ENCODE measurements at places on chromosomes 12 and 14.
A peak's percentile ranks its signal among the peaks of the same experiment; 100 is the strongest.

- no peak for DNase-seq
Observed at GRCh38 chr14:98994561-98994960, 277.4 kb downstream of the BCL11B start.

DNA sequence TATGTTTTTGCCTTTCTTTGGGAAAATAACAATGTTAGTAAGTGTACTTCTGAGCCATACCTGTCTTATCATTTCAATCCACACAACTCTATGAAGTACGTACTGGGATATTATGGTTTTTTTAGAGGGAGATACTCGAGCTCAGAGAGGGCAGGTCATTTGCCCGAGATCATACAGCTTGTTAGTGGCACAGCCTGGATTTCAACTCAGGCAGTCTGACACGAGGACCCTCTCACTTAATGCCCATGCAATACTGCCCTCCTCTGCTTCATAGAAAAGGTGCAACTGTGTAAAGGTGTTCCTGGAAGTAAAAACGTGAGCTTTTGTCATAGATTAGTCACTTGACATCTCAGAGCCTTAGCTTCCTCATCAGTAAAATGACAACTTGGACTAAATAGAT is 128.0 kb downstream of the NDUFA12 start:
- DNase-seq: no peak

GRCh38 chr14:99382781-99383471 is 97.7 kb downstream of the SETD3 start:
- DNase-seq: no peak

GRCh38 chr12:81077329-81077685 is 572 bp upstream of the ACSS3 start:
- no peak for DNase-seq

GRCh38 chr12:58250077-58250476 is 308.7 kb downstream of the ATP23 start:
- DNase-seq: no peak

GRCh38 chr12:32148372-32148771 is 41.7 kb downstream of the BICD1 start:
- DNase-seq: peak; percentile 32

GRCh38 chr12:107436376-107436775 is 249.2 kb upstream of the PWP1 start:
- DNase-seq: no peak

GRCh38 chr14:22978981-22979671 is 3.2 kb downstream of the AJUBA start:
- DNase-seq: no peak

GRCh38 chr12:89023936-89024335 is 328.4 kb downstream of the DUSP6 start:
- DNase-seq: no peak

DNA sequence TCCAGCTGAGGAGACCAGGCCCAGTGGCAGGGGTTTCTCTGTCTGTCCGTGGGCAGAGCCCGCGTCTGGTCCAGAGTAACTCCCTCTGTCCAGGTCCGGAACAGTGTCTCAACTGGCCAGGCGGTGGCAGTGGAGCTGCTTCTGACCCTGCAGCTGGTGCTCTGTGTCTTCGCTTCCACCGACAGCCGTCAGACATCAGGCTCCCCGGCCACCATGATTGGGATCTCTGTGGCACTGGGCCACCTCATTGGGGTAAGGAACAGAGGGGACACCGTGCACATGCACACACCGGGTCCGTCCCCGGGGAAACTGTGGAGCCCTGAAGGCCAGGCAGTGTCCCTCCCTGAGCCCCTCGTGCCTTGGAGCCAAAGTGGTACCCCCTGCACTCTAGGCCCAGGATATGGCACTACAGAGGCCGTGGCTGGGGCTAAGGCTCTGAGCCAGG is 1.5 kb downstream of the AQP6 start:
- DNase-seq: no peak

GRCh38 chr14:97854918-97855317 is 1057.7 kb downstream of the VRK1 start:
- DNase-seq: no peak

DNA sequence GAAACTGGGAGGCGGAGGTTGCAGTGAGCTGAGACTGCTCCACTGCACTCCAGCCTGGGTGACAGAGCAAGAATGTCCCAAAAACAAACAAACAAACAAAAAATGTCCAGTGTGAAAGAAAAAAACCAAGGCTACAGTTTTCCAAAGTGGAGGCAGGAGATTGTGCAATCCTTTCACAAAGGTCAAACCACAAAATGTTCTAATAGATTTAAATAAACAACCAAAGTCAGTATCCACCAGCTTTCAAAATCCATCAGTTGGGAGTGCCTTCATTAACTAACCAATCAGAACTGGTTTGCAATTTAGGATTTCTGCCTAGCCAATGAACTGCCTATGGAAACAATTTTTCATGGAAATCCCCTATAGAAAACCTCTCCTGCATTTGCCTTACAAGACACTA is 52.3 kb upstream of the TRIM9 start:
- no peak for DNase-seq

DNA sequence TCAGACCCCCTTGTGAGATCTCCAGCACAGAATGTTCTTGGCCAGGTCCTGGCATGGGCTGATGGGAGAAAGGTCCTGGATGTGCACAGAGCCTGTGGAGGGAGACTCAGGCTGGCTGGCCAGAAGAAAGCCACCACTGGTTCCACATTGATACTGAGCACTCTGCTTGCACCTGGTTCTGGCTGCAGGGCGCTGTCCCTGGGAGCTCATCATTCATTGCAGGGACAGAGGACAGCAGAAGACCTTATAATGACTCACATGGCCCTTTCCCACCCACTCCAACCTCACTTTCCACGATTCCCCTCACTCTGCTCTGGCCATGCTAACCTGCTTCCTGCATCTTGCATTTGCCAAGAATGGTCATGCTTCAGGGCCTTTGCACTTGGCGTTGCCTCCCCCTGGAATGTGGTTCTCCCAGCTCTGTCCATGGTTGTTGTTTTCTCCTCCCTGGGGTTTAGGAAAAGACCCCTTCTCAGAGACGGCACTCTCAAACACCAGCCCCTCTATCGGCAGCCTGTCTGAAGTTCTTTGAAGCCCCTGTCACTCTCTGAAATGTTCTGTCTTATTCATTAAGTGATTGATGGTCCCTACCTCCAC is 10.3 kb downstream of the KRT7 start:
- DNase-seq: no peak

DNA sequence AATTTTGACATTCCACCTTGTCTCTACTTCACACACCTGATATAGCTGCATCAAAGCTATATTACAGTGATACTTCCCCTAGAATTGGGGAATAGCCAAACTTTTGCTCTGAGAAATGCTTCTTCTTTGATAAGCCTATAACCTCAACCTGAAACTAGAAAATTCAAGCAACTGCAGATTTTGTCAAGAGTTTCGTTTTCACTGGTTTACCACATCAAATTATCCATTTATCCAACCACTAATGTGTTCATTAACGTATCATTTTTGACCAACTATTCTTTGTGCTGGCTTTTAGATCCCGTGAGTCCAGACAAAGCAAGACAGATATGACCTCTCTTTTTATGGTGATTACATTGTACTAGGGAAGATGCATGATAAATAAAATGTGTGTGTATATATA is 13.5 kb upstream of the TAS2R46 start:
- no peak for DNase-seq

GRCh38 chr14:104687601-104688504 is 1.6 kb upstream of the INF2 start:
- DNase-seq: no peak

GRCh38 chr14:59215322-59215721 is 26.9 kb downstream of the DAAM1 start:
- peak; percentile 54 for DNase-seq

- DNase-seq: no peak
Observed at GRCh38 chr12:79274501-79275064, 410.0 kb downstream of the SYT1 start.

GRCh38 chr14:20460458-20461224 is 593 bp downstream of the PIP4P1 start:
- DNase-seq: no peak

DNA sequence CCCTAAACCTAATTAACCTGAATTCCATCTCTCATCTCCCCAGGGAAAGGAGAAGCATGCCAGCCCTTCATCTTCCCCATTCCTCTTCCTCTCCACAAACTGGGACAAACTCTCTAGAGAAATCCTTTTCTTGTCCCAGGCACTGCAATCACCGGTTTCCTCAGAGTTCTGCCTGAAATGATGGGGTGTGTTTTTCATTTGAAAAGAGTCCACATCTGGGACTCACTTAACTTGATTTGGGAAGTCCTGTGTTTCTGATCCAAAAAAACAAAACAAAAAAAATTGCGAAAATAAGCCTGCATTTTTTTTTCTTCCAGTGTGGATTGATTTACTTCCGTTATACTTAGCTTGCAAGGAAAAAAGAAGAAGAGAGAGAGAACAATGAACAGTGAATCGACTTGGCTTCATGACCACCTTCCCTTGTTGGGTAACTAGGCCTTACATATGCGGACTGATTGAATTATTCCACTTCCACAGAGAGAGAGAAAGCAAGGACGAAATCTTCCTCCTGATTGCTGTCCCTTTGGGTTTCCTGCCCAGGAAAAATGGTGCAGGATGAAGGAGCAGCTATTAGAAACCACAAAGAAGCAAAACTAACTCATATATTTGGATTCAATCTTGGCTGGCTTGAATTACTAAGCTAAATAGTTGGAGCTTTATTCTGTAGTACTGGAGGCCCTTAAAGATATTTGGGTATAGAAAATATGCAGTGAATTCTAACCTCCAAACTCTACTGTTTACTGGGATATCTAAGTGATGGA is 506.2 kb upstream of the TBX3 start:
- DNase-seq: no peak

DNA sequence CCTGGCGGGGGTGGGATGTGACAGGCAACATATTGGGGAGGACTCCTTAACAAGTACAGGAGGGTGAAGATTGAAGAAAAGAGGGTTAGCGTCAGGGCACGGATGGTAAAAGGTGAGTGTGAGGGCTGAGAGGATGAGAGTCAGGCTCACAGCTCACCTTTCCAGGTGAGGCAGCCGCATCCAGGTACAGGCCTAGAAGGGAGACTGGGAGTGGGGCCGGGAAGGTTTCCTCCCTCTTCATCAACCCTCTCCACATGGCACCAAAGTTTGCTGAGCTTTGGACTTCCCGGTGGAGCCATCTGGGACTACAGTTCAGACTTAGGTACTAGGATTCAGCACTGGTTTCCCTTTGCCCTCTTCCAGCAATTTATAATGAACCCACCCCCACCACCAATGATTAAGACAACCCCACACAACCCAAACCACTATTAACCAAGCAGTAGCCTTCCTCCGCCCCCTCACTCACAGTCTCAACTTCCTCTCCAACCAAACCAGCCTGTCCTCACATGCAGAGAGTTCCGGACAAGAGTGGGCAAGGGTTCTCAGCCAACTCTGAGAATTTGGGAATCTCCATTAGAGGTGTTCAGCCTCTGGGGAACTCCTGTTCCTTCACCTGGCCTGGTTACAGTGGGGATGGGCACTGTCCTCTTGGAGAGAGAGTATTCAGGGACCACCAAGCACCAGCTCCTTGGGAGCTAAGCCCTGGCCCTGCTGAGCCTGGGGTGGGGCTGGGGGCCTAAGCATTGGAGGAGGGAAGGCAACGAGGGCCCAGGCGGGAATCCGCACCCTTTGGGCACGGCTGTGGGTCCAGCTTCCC is 2.4 kb upstream of the HOXC4 start:
- DNase-seq: no peak

GRCh38 chr12:120230326-120230973 is 29.5 kb upstream of the RPLP0 start:
- DNase-seq: peak; percentile 73

DNA sequence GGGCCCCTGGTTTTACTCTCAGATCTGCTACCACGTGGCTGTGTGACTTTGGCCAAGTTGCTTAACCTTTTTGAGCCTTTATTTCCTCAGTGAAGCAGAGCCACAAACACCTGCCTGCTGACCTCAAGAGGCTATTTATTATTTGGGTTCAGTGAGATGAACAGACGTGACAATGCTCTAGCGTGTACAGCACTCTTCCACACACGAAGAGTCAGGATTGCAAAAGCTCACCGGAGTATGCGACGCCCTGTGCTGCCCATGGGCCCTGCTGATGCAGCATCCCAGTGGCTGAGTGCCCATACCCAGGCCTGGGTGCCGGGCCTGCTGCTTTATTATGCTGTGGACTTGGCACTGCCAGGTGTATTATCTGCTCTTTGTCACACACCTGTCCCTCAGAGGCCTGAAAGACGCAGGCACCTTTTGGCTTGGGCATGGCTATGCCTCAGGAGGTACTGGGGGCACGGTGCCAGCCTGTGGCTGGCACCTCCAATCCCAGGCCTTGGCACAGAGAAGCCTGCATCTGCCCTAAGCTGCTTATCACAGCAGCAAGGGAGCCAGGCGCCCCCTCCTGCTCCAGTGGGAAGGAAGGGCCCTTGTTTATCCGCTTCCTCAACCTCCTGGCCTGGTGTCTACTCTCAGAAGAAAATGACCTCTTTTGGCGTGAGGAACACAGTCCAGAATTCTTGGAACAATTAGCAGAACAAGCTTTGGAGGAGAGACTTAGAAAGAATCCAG is 22.3 kb upstream of the TC2N start:
- no peak for DNase-seq

GRCh38 chr14:104339829-104340228 is 201.4 kb downstream of the KIF26A start:
- no peak for DNase-seq

- no peak for DNase-seq
Observed at GRCh38 chr12:13680916-13681315, 300.5 kb downstream of the GRIN2B start.

GRCh38 chr12:46492471-46493085 is 120.0 kb upstream of the SLC38A2 start:
- DNase-seq: peak; percentile 44

GRCh38 chr12:107145397-107145796 is 52.0 kb upstream of the CRY1 start:
- DNase-seq: no peak

- DNase-seq: no peak
Observed at GRCh38 chr12:18054925-18055619, 34.9 kb downstream of the RERGL start.

- peak; percentile 55 for DNase-seq
Observed at GRCh38 chr14:75711796-75712211, 50.8 kb downstream of the TTLL5 start.

DNA sequence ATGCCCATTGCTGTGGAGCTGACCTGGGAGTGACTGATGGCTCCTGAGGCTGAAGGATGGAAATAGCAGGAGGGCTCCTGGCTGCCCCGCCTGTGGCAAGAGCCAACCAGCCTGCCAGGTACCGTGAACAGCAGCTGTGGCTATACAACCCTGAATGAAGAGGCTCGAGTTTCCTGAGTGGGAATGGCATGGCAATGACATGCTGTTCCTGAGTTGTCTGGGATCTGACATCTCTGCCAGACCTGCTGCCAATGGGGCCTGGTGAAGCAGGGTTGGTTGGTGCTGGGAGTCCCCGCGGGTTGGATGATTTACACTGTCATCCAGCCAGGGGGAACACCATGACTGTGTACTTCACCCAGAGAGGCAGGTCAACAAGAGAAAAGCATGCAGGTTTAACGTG is 31.8 kb upstream of the LRRC10 start:
- no peak for DNase-seq

Measured in AG09309 (cell line).